ENCODE measurements at places on chromosomes 2 and 18.

DNA sequence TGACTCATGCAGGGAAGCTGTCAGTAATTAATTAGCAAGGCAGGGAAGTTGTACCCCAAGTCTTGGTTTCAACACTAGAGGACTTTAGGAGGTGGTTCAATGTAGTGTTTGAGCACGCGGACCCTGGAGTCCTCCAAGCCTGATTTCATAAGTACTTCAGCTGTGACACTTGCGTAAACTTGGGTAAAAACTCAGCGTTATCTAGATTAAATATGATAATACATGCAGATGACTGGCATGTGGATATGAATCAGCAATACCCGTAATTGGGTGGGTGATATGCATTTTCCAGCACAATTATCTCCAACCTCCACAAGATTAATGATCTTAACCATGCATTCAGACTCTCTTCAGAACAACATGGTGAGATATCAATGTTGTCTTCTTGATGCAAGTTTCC, 5.2 kb downstream of the UGT1A7 start:
- DNase-seq, result no peak

DNA sequence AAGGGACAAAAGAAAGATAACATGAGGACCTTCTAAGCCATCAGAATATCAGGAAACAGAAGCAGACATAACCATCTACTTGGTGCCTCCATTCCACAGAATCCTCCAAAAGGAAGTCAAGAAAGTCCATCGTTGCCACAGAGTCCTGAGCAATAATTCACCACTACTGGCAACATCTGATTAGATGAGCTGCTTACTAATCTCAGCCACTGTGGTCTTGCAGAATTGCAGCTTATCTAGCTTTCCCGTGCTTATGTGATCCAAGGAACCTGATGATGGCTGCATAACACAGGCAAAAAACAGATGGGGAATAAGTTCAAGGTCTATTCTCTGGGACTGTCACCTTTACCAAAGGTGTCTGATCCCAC, 278.5 kb downstream of the AFF3 start:
- no peak for DNase-seq

- no peak for DNase-seq
Observed at GRCh38 chr2:113304702-113305101, 26.0 kb upstream of the PAX8 start.

DNA sequence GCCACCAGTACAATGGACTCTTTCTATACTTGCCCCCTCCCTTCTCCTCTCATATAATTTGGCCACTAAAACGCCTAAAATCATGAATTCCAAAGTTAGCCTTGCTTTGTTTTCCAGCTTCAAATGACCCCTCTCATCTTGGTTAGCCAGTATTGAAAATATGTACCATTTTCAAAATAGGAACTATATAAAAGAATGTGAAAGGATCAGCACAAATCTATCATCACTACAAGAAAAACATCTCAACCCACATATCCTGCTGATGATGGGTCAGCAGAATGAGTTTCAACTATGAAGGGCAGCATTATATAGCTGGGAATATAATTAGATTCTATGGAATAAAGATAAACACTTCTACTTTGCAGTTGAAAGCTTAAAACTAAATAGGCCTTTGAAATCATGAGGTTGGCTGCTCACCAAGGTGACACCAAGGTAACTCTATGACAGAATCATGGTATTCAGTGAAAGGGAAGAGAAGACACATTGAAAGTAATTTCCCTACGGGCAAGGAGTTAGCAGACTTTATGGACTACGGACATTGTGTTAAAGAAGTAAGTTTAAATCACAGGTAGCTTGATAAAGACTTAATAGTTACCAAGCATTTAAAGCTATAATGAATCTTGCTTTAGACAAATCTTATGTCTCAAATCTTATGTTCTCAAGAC, 873.0 kb downstream of the CPS1 start:
- DNase-seq, result no peak

DNA sequence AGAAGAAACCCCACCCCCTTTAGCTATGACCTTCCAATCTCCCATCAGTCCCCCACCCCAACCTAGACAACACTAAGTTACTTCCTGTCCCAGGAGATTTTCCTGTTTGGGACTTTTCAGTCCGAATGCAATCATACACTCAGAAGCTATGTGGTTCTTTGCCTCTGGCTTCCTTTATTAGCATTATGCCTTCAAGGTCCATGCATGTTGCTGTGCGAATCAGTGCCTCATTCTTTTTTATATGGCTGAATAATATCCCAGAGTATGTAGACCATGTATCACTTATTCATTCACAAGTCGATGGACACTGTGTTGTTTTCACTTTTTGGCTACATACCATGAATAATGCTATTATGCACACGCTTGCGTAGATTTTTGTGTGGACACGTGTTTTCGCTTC, 292.1 kb upstream of the HDAC4 start:
- DNase-seq, result no peak

DNA sequence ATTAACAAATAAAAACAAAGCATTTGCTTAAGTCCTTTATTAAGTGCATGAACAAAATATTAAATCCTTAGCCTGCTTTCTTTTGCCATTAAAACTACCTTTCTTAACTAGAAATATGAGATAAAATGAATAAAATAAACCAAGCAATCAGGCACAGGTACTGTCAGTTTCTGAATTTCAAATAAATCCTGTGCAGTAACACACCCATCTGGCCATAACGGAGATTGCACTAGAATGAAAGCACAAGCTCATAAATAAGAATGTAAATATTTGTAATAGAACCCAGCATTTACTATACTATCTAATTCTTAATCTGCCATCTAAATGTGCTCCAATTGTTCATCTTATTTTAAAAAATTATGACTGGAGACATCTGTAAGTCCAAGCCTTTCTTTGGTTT, 31.9 kb downstream of the PRKRA start:
- DNase-seq, result no peak

- no peak for DNase-seq
Observed at GRCh38 chr2:226063704-226064440, 664.4 kb downstream of the NYAP2 start.

DNA sequence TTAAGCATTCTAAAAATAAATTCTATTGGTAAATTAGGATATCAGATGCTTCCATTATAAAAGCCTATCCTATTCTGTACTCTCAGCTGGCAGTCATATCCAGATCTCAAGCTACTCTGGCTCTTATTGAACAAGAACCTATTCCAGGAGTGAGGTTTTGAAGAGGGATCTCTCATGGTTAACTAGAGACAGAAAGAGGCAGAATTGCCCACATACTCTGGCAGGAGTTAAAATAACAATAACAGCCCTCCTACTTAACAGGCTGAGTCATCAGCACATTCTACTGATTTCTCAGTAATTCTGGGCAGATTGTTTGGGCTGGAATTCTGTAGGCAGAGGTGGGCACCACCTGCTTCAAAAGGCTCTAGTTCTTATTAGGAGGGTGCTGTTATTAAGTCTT, 142.0 kb upstream of the UNC80 start:
- no peak for DNase-seq

GRCh38 chr18:48866028-48866733, 84.6 kb downstream of the SMAD7 start:
- DNase-seq, result no peak

GRCh38 chr2:163319006-163319405, 416.8 kb downstream of the FIGN start:
- no peak for DNase-seq

GRCh38 chr2:66032226-66032775, 402.6 kb upstream of the MEIS1 start:
- DNase-seq, result no peak

DNA sequence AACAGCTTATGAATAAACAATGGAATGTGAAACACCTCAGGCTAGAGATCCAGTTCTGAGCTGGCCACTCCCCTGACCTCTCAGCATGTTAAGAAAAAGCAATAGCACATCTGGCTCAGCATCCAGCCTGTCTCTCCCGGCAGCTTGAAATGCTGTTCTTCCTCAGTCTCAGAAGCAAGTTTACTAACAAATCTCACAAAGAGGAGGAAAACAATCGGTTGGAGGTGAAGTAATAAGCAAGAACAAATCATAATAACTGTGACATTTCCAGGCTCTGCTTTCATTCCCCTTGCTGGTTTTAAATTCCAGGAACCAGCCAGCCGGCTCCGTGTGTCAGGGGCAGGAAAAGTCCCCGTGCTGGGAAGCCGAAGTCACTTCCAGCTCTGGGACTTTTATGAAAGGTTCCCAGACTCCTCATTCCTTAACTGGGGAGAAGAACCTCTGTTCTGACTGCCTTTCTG, 133.9 kb upstream of the ARL4C start:
- DNase-seq, result no peak

DNA sequence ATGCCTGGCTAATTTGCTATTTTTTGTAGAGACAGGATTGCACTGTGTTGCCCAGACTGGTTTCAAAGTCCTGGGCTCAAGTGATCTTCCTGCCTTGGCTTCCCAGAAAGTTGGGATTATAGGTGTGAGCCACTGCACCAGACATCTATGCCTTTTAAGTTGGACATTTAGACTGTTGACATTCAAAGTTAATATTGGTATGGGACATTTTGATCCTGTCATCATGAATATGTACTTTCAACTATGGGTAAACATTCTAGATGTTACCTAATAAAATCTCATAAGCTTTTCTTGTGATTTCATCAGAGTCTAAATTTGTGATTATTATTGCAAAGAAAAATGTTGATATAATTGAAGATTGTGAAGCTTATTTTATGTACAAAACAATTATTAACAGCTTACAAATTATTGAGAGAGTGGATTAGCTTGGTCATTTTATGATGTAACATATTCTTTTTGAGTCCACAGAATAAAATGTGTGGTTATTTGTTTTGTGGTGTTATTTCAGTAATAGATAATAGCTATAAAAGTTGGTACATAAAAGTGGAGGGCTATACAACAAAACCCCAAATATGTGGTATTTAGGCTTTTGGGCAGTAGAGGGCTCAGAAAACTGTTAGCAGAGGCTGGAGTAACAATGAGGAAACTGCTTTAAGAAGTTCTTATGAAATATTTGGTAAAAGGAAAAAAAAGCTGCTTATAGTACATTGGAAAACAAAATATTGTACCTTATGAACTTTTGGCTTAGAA, 41.4 kb downstream of the STARD6 start:
- DNase-seq, result no peak

- DNase-seq, result no peak
Observed at GRCh38 chr18:58552057-58552461, 76.8 kb downstream of the ALPK2 start.

GRCh38 chr2:86492048-86492453, 50.9 kb downstream of the KDM3A start:
- no peak for DNase-seq

- no peak for DNase-seq
Observed at GRCh38 chr18:26745288-26746181, 120.0 kb downstream of the AQP4 start.

- DNase-seq, result no peak
Observed at GRCh38 chr2:217074576-217075255, 214.9 kb upstream of the TNP1 start.

DNA sequence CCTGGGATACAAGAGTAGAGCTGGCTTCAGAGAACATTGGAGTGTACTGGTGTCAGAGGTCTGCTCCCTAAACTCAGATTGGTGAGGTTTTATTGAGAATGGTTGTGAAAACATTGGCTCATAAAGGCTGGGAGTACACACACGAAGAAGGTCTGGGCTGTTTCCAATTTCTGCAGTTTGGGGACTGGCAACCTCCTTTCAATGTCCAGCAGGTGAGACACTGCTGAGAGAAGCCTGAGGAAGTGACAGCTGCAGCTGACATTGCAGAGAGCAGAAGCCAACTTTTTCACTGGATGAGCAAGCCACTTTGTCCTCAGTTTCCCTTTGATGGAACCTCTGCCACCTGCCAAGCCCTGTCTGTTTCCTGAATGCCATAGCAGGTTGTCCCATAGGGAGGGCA, 346.6 kb upstream of the SPRED2 start:
- no peak for DNase-seq

DNA sequence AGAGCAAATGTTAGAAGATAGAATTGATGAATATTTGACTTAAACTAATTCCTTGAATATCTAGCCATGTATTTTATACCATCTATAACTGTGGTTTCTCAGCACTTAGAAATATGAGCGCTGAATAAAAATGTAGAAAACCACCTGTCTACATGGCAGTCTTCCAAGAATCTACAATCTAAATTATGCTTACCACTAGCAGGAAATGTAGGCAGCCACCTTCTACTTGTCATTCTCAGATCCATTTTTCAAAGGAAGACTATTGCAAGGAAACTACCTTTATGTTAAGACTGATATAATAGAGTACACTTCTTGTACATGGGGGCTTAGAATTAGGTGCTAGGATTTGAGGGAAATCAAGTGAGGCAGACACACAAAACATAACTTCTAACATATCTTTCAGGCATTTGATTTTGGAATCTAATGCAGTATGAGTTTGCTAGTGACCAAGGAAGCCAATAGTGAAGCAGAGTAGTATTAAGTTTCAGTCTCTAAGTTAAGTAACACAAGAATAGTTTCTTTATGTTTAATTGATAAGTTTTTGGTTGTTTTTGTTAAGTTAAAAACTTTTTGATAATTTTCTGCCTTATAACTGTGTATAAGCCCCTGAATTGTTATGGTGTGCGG, 175.9 kb upstream of the ITGA4 start:
- DNase-seq, result no peak

GRCh38 chr2:37394796-37395555, 50.5 kb downstream of the QPCT start:
- DNase-seq, result no peak

- no peak for DNase-seq
Observed at GRCh38 chr2:23146011-23146410, 239.0 kb upstream of the KLHL29 start.

DNA sequence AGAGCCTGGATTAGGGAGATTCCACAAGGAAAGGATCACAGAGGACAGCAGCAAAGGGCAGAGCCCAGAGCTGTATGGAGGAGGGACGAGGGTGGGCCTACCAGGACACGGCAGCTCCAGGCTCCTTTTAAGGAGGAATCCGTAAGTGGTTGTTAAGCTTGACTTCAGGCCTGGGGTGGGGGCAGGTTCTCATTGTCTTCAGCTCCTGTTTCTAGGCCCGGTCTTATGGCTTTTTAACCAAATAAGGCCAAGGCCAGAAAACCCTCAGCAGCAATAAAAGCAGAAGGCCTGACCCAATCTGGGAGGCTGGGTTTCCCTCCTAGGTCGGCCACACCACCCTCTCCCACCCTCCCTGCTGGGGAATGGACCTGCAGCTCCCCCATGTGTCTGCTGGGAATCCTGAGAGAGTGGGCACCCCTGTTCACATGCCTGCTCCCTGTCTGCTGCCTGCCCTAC, 111.2 kb downstream of the PLB1 start:
- DNase-seq, result no peak

- no peak for DNase-seq
Observed at GRCh38 chr2:170466632-170467031, 248.5 kb upstream of the SP5 start.

- DNase-seq, result no peak
Observed at GRCh38 chr2:29780906-29781305, 140.5 kb downstream of the ALK start.

DNA sequence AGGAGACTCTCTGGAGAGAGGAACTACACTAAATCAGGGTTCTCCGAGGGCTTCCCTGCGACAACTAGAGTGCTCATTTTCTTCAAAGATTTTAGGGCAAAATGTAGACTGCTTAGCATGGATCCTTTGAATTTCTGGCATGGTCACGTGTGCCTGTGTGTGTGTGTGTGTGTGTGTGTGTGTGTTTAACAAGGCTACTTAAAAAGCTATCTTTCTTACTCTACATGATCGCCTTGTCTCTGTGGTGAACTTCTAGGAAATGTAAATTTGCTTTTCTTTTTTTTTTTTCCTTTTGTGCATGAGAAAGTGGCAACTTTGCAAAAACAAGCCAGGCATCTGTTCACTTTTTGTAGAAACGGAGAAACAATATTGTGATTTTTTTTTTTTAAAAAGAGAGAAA, 43.9 kb downstream of the SOX11 start:
- no peak for DNase-seq

Data from Right ventricle myocardium inferior (tissue), 1 donor.